ENCODE measurements at places on chromosomes 3 and 15.

- no peak for DNase-seq
Measured at GRCh38 chr15:100175406-100176114, 166.2 kb downstream of the ADAMTS17 start.

DNA sequence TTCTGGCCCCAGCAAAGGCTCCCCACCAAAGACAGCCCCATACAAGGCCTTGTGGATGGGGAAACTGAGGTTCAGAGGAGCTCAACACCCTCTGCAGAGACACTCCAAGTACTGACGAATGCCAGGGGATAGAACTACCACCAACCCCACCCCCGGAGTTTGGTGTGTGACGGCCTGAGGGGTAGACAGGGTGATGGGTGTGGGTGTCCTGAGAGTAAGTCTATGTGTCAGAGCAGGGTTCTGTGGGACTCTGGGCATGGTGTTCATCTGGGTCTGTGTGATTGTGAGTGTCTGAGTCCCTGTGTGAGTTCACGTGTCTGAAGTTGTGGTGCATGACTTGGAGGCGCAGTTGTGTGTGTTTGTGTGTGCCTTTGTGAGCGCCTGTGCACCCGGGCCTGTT, 7.4 kb downstream of the PTH1R start:
- no peak for DNase-seq

- no peak for DNase-seq
Measured at GRCh38 chr15:32737304-32737703, 19.5 kb downstream of the GREM1 start.

- no peak for DNase-seq
Measured at GRCh38 chr3:120673116-120673515, 8.9 kb downstream of the HGD start.

DNA sequence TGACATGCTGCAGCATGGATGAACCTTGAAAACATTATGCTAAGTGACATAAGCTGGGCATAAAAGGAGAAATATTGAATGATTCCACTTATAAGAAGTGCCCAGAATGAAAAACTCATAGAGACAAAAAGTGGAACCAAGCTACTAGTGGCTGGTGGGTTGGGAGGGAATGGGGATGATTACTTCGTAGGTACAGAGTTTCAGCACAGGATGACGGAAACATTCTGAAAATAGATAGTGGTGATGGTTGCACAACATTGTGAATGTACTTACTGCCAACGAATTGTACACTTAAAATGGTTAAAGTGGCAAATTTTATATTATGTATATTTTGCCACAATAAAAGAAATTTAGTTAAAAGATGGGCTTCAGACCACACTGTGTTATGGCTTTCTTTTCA, 93.6 kb downstream of the RPLP1 start:
- no peak for DNase-seq

DNA sequence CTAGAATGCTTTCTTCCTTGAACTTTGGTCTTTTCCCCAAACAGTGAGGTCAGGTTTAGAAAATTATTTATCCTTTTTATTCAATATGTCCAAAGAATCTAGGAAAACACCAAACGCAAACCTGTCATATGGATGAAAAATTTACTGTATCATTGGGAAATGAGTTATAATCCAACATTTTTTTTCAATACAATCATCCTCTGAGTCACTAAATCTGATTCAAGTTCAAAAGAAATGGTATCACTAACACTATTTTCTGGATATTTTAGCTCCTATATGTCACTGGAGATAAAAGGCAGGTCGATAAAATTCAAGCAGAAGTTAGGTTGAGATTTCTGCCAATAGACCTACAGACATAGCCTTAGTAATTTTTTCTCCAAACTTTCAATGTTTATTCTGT, 591.6 kb upstream of the AGTR1 start:
- no peak for DNase-seq

DNA sequence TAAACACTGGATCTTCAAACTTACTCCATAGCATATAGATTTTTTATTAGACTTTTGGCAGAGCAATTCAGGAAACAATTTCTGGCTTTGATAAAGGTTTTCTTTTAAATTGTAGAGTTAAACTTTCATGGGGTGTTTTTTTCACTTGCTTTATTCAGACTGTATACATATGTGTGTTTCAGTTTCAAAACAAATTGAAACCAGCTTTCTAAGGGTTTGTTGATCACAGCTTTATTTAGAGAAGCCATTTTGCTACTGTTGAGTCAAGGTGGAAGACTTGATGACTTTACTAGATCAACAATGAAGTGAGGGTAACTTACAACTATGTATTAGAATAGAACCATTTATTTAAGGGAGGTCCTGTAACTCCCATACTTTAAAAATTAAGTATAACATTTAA, 6.2 kb downstream of the UBE2E1 start:
- no peak for DNase-seq

DNA sequence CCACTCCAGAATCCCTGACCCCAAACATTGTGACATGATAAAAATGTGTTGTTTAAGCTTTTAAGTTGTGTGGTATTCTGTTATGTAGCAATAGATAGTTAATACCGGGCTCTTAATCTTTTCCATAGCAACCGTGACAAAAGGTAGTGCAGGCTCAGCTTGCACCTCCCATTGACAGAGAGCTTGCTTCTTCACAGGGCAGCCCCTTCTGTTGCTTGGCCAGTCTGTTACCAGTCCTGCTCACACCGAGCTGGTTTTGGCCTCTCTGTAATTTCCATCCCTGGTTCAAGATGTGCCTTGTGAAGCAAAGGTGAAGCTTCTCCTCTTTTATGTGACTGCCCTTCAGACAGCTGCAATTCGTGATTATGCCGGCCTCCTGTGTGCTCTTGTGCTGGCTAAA, 86.9 kb downstream of the CRYGS start:
- DNase-seq: no peak

DNA sequence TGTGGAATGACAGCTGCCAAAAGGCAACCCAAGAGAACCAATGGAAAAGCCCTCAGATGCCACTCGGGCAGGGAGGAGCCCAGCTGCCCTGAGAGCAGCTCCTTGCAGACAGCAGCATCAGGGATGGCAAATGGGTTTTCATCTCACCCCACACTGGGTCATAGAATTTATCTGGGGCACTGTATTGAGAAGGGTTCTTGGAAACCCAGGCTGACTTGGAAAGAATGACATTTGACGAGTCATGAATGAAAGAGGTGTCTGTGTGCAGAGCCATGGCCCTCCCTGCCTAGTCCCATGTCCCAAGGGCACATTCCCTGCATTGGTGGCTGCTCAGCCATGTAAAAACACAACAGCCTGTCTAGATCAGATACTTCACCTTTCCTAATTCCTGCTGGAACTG, 157.9 kb upstream of the BHLHE40 start:
- DNase-seq: no peak

DNA sequence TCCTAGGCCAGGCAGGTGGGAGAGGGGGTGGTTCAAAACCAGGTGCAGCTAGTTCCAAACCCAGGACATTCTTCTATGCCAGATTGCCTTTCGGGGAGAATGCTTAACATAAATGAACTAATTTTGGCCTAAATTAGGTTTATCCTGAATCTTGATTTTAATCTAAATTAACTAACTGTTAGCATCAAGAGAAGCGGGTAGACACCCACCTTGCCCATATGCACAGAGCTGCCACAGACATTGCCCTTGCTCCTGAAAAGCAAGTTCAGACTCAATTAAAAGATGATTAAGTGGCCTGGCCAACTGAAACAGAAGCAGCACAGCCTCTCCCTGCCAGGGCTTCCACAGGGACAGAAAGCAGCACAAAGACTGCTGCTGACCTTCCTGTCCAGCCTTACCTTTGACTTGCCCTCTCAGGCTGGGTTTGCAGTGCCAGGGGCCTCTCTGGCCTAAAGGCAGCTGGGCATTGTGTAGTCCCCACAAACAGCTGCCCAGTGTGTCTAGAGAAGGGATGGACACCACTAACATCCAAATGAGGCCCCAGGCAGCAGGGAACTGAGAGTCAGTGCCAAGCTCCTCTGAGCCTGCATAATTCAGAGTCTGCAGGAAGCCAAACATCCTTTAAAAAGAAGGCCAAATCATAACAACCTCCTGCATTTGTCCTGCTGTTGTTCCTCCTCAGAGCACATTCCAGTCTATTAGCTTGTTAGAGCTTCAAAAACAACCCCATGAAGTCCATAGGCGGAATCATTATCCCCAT, 15.4 kb upstream of the OXTR start:
- DNase-seq: no peak

DNA sequence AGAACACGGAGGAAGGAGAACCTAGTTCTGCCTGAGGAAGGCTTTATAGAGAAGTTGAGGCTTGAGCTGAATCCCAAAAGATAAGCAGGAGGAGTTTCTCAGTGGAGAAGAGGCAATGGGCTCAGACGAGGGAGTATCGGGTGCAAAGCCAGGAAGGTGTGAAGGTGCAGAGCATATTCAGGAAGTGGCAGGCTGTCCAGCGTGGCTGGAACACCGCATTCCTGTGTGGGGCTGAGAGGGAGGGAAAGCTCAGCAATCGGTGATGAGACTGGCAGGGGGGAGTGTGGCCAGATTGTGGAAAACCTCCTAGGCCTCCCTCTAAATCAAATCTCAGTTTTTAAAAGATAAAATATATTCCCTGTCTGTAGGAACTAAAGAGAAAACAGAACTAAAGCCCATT, 63.0 kb downstream of the ARHGAP31 start:
- no peak for DNase-seq

GRCh38 chr3:97967966-97968365, 4.3 kb downstream of the RIOX2 start:
- DNase-seq: no peak

Data from SK-N-MC (cell line).